Osteoblast (primary cell): ENCODE measurements at places on chromosomes 3 and 15. TPM values are rescaled to one million over a fixed set of nuclear protein-coding genes. Genes with fewer than 3 reads are reported as not detected.

SLMAP gene
- 43.9 and 50.7 TPM in 2 replicates for total RNA-seq

ADPGK gene
- 57.9 and 58.3 TPM in 2 replicates for total RNA-seq

AADACL2 gene
- total RNA-seq = not detected in 2 replicates

LEKR1 gene
- total RNA-seq = 0.36 and 1.5 TPM in 2 replicates

ISLR gene
- total RNA-seq = 77.5 and 106 TPM in 2 replicates

SLC12A1 gene
- not detected in 2 replicates for total RNA-seq

FAM227B gene
- 4.3 and 6.2 TPM in 2 replicates for total RNA-seq

CNTN4 gene
- total RNA-seq = under 0.01 TPM in 1 of 2 replicates, not detected in the other

RETNLB gene
- not detected in 2 replicates for total RNA-seq

GRCh38 chr3:138862924-138863775, 28.4 kb upstream of the PIK3CB start:
- peak overlapping the region; percentile 72 for H3K27ac ChIP-seq
- no peaks in the 10 kb centered on the region for H3K36me3 ChIP-seq
- peaks cover 26% of the 10 kb centered on the region for H3K4me1 ChIP-seq
- peak overlapping the region; percentile 38 for H3K4me3 ChIP-seq

DNA sequence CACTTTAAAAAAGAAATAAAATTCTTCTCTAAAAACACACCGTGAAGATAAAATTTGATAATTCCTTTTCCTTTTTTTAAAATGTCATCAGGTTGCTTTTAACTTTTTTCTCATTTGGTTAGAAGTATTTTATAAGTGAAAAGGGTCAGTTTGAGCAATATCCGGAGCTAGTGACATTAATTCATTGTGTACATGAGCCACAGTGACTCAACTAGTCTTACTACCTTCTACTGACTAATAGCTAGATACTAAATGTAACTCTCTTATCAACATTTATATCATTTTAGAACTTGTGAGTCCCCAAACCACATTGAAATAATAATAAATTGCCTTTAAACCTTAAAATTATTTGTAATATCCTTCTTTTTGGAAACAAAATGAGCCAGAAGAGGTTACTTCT, 101.2 kb upstream of the ZBTB20 start:
- H3K4me1 ChIP-seq = peaks cover 33% of the 10 kb centered on the region
- no peaks in the 10 kb centered on the region for H3K27me3 ChIP-seq
- DNase-seq = no peak
- H3K27ac ChIP-seq = peak overlapping the region; percentile 0

- H3K4me3 ChIP-seq = no peak overlapping the region
- H3K36me3 ChIP-seq = peaks cover 6% of the 10 kb centered on the region
- H3K27ac ChIP-seq = no peak overlapping the region
- DNase-seq = no peak
Measured at GRCh38 chr3:45537970-45538640, 56.4 kb upstream of the LIMD1 start.

DNA sequence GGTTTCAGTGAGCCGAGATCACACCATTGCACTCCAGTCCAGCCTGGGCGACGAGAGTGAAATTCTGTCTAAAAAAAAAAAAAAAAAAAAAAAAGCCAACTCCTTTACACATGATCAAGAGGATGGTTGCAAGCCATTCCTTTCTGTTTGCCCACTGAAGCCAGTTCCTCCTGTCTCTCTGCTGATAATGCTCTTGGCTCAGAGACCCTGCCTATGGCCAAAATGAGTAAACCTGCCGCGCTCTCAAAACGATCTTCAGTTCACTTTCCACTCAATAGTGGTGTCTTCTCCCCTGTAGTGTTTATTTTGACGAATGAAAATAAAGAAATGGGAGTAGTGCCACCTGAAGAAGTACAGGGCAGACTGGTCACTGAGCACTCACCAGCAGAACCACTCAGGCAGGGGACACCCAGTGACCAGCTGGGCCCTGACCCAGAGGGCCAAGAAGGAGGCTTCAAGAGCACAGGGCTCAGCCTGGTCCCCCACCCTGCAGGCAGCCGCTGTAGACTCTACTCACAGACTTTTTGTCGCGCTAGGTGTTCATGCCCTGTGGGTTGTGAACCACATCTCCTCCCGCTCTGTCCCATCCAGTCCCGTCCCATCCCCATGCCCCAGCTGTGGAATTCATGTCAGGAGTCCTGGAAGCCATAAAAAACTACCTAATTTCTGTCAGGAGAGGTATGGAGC, 23.6 kb downstream of the GRAMD2A start:
- H3K27ac ChIP-seq = no peak overlapping the region
- no peaks in the 10 kb centered on the region for H3K36me3 ChIP-seq
- H3K4me3 ChIP-seq = no peak overlapping the region
- no peaks in the 10 kb centered on the region for H3K4me1 ChIP-seq
- peaks cover 34% of the 10 kb centered on the region for H3K27me3 ChIP-seq

DNA sequence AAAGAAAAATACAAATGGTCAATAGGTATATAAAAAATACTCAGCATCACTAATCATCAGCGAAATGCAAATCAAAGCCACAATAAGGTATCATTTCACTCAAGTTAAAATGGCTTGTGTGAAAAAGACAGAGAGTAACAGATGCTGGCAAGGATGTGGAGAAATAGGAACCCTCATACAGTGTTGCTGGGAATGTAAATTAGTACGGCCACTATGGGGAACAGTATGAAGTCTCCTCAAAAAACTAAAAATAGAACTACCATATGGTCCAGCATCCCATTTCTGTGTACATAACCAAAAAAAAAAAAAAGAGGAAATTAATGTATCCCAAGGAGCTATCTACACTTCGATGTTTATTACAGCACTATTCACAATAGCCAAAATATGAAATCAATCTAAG, 98.1 kb upstream of the TGFBR2 start:
- no peak overlapping the region for H3K4me3 ChIP-seq
- H3K27me3 ChIP-seq = no peaks in the 10 kb centered on the region
- H3K36me3 ChIP-seq = no peaks in the 10 kb centered on the region

GRCh38 chr3:32238453-32239306, at the start of gene CMTM8:
CMTM8 (plus strand) TSS chr3:32238680; CDS start chr3:32238973, 293 bp downstream.
- no peaks in the 10 kb centered on the region for H3K36me3 ChIP-seq
- H3K4me1 ChIP-seq = no peaks in the 10 kb centered on the region
- peaks cover 16% of the 10 kb centered on the region for H3K27me3 ChIP-seq
- peak within 1 kb of the TSS; percentile 82 for H3K4me3 ChIP-seq
- peak; percentile 90 for DNase-seq
- no peak within 1 kb of the TSS for H3K27ac ChIP-seq
